ENCODE measurements at places on chromosomes 13 and 19.

DNA sequence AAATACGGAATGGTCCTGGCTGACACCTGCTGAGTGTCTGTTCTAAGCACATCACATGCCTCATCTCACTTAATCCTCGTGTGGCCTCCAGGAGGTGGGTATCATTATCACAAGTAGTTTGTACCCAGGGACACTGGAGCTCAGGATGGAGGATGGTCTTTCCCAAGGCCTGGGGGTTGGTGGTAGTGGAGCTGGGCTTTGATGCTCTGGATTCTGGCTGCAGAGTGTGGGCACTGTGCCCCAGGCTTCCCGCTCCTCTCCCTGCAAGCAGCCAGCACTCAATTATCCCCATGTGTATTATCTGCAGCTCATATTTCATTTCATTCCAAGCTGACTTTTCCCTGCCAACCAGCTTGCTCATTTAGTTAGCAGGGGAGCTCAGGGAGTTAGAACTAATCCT, 52.1 kb downstream of the SIAH3 start:
- no peak for DNase-seq

GRCh38 chr19:17332677-17333581, 1.7 kb downstream of the ANO8 start:
- no peak for DNase-seq

DNA sequence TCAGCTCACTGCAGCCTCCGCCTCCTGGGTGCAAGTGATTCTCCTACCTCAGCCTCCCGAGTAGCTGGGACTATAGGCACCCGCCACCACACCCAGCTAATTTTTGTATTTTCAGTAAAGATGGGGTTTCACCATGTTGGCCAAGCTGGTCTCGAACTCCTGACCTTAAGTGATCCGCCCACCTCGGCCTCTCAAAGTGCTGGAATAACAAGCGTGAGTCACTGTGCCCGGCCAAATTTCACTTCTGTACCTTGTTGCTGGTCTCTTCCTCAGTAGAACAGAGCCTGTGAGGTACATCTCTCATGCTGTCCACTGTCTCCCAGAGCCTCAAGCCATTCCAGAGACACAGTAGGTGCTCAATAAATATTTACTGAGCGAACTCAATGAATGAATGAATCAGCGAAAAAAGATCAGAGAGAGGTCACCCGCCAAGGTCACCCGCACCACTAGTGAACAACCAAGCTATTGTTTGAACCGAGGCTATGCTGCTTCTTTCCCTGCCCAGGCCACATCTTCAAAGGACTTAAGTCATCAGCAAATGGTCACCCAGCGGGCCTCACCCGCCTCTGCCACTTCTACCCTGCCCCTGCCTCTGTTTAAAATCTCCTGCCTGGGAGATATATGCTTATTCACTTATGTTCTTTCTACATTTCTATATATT, 9.3 kb downstream of the TMEM143 start:
- DNase-seq = no peak

DNA sequence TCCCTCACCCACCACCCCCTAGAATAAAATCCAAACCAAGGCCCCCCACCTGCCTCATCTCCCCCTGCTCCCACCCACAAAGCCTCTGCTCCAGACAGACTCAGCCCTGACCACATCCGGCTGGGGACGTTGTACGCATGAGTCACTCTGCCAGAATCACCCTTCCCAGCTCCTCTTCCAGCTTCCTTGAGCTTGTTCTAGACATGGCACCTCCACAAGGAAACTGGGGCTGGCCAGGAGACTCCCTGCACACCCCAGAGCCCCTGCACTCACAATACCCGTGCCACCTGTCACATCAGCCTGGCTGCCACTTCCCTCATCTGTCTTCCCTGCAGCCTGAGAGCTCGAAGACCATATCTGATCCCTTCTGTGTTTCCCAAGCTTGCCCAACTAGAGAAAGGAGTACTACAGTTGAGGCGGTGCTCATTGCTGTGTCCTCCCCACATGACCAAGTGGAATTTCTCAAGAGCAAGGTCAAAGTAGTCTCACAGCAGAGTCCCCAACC, 9.7 kb downstream of the DEDD2 start:
- peak; percentile 79 for DNase-seq

DNA sequence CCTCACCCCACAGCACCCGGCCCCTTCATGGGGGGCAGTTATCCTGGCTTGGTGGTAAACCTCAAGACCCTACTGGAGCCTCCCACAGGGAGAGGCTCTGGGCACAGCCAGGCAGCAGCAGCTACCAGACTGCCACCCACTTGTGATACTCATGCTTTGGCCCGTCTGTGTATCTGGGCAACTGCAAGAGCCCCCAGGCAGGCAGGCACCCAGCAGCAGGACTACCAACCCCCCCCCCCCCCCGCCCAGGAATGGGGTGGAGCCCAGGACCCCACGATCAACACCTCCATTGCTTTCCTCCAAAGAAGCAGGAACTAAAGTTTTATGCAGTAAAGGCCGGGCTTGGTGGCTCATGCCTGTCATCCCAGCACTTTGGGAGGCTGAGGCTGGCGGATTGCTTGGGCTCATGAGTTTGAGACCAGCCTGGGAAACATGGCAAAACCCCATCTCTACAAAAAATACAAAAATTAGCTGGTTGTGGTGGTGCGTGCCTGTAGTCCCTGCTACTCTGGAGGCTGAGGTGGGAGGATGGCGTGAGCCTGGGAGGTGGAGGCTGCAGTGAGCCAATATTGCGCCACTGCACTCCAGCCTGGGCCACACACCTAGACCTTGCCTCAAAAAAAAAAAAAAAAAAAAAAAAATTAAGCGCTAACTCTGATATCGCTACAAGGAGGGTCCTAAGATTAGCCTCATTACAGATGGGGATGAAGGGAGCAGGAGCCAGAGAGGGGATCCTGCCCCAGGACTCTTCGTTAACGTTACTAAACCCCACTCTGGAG, 1.1 kb upstream of the LYL1 start:
- DNase-seq = no peak
